ENCODE measurements at places on chromosomes 16 and 17. TPM values are rescaled to one million over a fixed set of nuclear protein-coding genes. Genes with fewer than 3 reads are reported as not detected.

The CCL17 gene
- not detected for total RNA-seq

GRCh38 chr17:17075125-17075781, 33.0 kb downstream of the MPRIP start:
- DNase-seq = peak; percentile 92
- H3K4me1 ChIP-seq = peaks cover 58% of the 10 kb centered on the region
- no peak overlapping the region for H3K4me3 ChIP-seq
- H3K27ac ChIP-seq = peak overlapping the region; percentile 29
- H3K27me3 ChIP-seq = no peaks in the 10 kb centered on the region

The TM4SF5 gene
- not detected for total RNA-seq

The PRR11 gene
- 4.2 TPM for total RNA-seq

The SLC16A5 gene
- total RNA-seq = 4.4 TPM

- H3K27me3 ChIP-seq = peaks cover 22% of the 10 kb centered on the region
- peaks cover 32% of the 10 kb centered on the region for H3K4me1 ChIP-seq
- H3K36me3 ChIP-seq = peaks cover 3% of the 10 kb centered on the region
- H3K4me3 ChIP-seq = no peak overlapping the region
Observed at GRCh38 chr17:44921122-44921882, 6.0 kb upstream of the GFAP start.

The ABCA10 gene
- total RNA-seq = 10.2 TPM

DNA sequence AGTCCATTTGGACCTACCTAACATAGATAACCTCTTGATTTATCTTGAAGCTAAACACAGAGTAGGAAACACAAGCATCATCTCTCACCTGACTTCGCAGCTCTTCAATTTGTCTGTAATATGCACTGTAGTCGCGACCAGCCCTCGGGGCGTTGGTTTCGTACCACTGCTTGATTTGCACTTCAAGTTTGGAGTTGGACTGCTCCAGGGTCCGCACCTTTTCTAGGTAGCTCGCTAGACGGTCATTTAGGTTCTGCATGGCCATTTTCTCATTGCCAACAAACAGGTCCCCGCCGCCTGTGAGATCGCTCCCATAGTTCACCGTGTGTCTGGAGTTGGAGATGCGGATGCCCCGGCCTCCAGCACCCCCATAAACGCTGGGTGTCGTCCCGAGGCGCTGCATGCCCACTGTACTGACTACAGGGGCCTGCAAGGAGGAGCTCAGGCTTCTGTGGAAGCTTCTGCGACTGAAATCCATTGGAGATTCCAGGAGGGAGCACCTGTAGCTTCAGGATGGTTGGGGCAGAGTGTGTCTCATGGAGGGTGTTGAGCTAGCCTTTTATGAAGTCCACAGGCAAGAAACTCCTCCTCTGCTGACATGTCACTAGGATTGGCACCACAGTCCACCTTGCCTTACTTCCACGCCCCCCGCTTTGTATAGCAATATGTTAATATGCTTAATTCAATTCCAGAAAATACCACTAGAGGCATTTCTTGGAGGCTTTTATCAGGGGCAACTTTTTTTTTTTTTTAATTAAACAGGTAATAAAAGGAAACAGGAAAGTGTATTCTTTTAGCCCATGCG, at the start of gene KRT20:
Gene KRT20, minus strand, starts transcription at position 535 of the 805 bp plus-strand sequence. Its CDS starts 57 bp downstream, at position 478.
- no peaks in the 10 kb centered on the region for H3K4me1 ChIP-seq
- DNase-seq = no peak
- H3K36me3 ChIP-seq = no peaks in the 10 kb centered on the region
- peaks cover 2% of the 10 kb centered on the region for H3K27me3 ChIP-seq
- H3K27ac ChIP-seq = no peak within 1 kb of the TSS

All from muscle of leg (tissue), 16 donors.